Activated CD4-positive, alpha-beta T cell treated with anti-CD3 and anti-CD28 coated beads for 36 hours (primary cell): ENCODE measurements at places on chromosomes 7 and 10. TPM values are rescaled to one million over a fixed set of nuclear protein-coding genes. Genes with fewer than 3 reads are reported as not detected.

DNA sequence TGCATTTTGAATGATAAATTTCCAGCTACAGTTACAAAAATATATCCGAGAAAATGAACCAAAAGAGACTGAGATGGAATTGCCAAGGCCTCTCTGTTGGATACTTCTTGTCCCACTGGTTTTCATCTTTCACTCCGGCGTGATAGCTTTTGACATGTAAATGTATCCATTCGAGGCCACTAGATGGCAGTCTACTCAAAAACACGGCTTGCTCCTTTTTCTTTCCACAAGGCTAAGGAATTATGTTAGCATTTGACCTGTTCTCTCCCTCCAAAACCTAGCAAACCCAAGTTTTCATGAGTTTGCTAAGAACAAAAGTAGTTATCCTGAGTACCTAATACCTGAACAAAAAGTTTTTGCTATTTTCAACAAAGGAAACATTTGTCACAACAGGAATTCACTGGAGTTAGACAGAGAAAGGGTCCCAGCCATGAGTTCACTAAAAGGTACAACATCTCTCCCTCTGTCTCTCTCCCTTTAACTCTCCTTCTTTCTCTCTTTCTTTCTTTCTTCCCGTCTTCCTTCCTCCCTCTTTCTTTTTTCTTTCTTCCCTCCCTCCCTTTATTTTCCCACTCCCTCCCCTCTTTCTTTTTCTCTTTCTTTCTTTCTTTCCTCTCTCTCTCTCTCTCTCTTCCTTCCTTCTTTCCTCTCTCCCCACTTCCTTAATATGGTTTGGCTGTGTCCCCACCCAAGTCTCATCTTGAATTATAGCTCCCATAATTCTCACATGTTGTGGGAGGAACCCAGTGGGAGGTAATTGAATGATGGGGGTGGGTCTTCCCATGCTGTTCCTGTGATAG is 207.9 kb upstream of the MYO3A start:
- peaks cover 11% of the 10 kb centered on the region for H3K27me3 ChIP-seq
- no peak overlapping the region for H3K4me3 ChIP-seq
- DNase-seq = peak; percentile 34
- H3K4me1 ChIP-seq = no peaks in the 10 kb centered on the region

DNA sequence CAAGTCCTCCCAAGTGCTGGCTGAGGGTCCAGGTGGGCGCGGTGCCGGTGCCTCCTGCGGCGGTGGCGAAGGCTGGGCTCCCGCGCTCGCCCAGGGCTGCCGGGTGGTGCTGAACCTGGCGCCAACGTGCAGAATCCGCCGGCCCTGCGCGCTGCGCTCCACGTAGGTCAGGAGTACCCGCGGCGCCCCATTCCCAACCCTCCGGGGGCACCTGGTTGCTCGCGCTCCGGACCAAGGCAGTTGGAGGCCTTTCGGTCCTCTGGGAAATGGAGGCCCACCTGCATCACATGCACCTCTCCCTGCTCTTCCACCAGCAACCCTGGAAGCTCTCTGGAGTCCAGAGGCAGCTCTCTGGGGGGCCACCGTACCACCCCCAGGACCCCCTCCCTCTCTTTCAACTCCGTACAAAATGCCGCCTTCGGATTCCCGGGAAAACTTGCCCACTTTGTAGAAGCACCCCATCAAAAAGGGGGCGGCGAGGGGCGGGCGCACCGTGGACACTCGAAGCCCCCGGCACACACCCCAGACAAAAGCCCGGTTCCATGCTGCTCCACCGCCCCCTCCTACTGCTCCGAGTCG is 745 bp downstream of the SLC16A9 start:
- no peaks in the 10 kb centered on the region for H3K4me1 ChIP-seq
- peaks cover 48% of the 10 kb centered on the region for H3K27me3 ChIP-seq
- H3K36me3 ChIP-seq = no peaks in the 10 kb centered on the region
- H3K4me3 ChIP-seq = peak overlapping the region; percentile 68
- peak; percentile 49 for DNase-seq

DNA sequence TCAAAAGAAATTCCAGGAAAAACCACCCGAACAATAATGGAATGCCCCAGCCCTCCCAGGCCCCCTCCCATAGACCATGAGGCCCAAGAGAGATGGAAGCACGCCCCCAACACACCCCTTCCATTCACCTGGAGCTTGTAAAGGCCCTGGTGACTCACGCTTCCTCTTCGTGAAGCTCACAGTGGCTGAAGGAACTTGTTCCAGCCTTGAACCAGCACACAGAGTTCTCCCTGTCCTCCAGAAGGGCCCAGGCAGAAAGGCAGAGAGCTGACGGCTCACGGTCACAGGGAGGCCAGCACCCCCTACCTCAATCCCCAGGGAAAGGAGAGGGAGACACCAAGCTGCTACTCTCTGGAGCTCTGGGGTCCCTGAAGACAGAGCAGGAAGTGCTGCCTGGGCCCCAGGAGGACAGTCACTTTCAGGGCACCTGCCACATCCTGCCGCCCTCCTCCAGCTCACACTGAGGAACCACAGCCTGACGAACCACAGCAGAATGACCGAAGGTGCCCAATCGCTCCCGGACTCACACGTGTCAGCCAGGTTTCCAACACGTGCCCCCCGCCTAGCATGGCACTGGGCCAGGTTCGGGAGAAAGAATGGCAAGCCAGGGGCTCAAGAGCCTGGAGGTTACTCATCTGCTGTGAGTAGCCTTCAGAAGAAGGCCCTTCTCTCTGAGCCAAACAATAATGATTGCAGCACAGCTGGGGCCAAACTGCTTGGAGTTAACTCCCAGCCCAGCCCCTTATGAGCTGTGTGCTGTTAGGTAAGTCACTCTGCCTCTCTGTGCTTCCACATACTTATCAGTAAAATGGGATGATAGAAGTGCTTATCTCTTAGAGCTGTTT is 52.8 kb downstream of the DLG5 start:
- no peak overlapping the region for H3K4me3 ChIP-seq
- no peaks in the 10 kb centered on the region for H3K27me3 ChIP-seq
- peak overlapping the region; percentile 72 for H3K27ac ChIP-seq
- peaks cover 18% of the 10 kb centered on the region for H3K4me1 ChIP-seq
- peak; percentile 72 for DNase-seq

DNA sequence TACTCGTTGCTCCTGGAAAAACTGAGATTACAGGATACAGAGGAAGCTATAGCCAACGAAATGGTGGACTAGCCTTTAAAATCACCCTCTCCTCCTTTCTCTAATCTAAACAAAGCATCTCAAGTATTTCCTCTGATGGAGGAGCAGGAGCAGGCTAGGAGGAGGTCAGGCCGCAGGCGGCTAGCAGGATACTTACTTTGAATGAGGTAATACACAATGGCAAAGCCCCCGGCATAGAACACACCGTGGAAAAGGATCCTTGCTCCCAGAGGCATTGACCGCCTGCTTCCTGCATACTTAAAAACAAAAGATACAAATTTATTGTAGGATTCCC is 64.4 kb downstream of the STK17A start:
- H3K27ac ChIP-seq = peak overlapping the region; percentile 98
- no peak for DNase-seq
- H3K4me3 ChIP-seq = peak overlapping the region; percentile 66
- peaks cover 58% of the 10 kb centered on the region for H3K36me3 ChIP-seq

DNA sequence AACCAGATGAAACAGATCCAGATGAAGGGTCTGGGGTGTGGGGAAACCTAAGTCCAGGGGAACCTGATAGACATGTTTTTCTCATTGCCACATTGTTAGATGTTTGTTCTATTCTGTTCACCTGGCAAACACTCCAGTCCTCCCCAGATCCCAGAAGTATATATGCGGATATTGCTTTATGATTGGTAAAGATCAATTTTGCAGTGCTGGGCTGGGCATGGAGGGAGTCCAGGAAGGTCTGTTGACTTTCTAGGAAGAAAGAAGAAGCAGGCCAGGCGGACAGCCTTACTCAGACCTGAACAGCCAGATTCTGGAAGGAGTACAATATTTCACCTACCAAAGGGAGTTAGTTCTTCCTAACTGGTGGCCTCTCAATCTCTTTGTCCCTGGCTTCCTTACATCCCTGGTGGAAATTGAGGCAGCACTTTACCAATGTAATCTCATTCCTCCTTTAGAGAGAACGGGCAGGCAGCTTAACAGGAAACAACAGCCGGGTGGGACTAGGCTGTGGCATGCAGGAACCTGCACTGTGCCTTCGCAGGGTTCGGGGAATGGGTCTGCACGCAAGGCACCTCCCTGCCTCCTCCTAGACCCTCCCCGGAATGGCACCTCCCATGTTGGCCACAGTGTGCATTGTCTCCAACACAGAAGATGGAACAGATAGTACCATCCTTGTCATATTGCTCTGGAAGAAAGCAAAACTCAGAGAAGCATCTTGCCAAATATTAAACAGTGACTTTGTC is 930 bp downstream of the GIMAP6 start:
- H3K27me3 ChIP-seq = no peaks in the 10 kb centered on the region
- H3K36me3 ChIP-seq = peaks cover 63% of the 10 kb centered on the region
- peak overlapping the region; percentile 95 for H3K4me3 ChIP-seq
- H3K4me1 ChIP-seq = peaks cover 63% of the 10 kb centered on the region
- peak overlapping the region; percentile 97 for H3K27ac ChIP-seq
- DNase-seq = peak; percentile 61

DNA sequence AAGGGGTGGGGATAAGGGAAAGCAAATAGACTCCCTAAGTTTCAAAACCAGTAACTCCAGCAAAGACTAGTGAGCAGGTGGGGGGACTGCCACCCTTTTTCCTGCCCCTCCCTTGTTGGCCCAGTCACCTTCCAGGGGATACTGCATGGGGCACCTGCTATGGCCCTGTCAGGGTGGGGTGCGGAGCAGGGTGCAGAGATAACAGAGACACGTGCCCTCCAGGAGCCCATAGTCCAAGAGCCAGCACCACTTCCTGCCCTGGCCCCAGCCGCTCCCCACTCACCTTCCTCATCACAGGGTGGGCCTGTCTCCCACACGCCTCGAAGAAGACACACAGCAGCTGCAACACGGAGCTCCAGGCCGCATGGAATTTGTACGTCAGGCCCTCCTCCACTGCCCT is 20.6 kb downstream of the RRP12 start:
- DNase-seq = no peak
- H3K27ac ChIP-seq = no peak overlapping the region
- no peak overlapping the region for H3K4me3 ChIP-seq
- no peaks in the 10 kb centered on the region for H3K27me3 ChIP-seq
- peaks cover 36% of the 10 kb centered on the region for H3K36me3 ChIP-seq

- no peak for DNase-seq
- H3K27ac ChIP-seq = no peak overlapping the region
- H3K4me3 ChIP-seq = no peak overlapping the region
- H3K36me3 ChIP-seq = peaks cover 21% of the 10 kb centered on the region
- peaks cover 81% of the 10 kb centered on the region for H3K4me1 ChIP-seq
- H3K27me3 ChIP-seq = no peaks in the 10 kb centered on the region
Measured at GRCh38 chr7:55477781-55478374, 94.4 kb downstream of the VOPP1 start.

DNA sequence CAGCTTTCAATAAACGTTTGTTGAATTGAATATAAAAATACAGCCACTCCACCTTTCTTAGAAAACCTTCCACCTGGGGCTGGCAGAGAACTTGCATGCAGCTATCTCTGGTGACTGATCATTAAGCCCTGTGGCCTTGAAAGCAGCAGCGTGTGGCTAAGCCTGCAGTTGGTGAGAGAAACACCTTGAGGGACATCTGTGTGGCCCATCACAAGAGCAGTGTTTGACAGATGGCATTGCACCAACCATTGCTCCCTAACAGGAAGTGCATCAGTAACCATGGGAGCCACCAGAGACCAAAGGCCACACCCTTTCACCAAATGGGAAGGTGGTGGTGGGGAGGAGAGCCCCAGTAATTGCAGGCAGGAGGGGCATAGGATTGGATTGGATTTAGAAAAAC is 22.4 kb downstream of the RHOBTB1 start:
- H3K36me3 ChIP-seq = no peaks in the 10 kb centered on the region
- no peak for DNase-seq
- H3K4me3 ChIP-seq = no peak overlapping the region
- no peak overlapping the region for H3K27ac ChIP-seq
- H3K27me3 ChIP-seq = peaks cover 4% of the 10 kb centered on the region

GRCh38 chr7:104130726-104131125 is 77.1 kb downstream of the ORC5 start:
- H3K4me1 ChIP-seq = peaks cover 1% of the 10 kb centered on the region
- H3K27me3 ChIP-seq = no peaks in the 10 kb centered on the region
- no peak overlapping the region for H3K4me3 ChIP-seq
- H3K36me3 ChIP-seq = peaks cover 39% of the 10 kb centered on the region
- no peak for DNase-seq

DNA sequence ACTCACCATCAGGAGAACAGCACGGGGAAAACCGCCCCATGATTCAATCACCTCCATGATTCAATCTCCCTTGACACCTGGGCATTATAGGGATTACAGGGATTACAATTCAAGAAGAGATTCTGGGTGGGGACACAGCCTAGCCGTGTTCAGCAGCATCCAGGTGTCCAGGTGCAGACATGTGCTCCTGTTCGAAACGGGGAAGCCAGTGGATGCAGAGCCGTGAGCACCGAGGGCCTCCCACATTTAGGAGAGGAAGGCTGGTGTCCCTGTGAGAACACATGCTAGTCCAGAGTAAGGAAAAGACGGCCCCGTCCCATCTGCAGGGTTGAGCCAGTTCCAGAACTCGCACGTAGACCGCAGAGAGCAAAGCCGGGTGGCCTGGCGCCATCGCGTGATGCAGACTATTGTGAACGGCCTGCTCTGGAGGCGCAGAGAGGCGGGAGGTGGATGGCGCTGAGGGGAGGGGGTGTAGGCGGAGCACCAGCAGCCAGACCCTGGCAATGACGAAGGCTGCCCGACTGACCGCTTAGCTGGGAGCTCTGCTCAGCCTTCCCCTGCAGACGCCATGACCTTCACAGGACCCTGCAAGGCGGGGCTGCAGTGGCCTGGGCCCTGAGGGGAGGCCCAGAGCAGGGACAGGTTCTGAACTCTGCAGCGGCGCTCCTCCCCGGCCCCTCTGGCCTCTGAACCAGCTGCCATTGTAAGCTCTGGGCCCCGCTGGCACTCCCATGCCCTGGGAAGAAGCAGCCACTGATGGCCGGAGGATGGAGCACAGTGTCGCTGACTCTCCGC is 141.6 kb upstream of the TCERG1L start:
- H3K36me3 ChIP-seq = no peaks in the 10 kb centered on the region
- peaks cover 16% of the 10 kb centered on the region for H3K27me3 ChIP-seq
- DNase-seq = peak; percentile 9
- no peak overlapping the region for H3K4me3 ChIP-seq

- no peaks in the 10 kb centered on the region for H3K27me3 ChIP-seq
- H3K4me1 ChIP-seq = no peaks in the 10 kb centered on the region
- no peak for DNase-seq
- H3K4me3 ChIP-seq = no peak overlapping the region
Measured at GRCh38 chr10:132993271-132994184, 51.2 kb upstream of the CFAP46 start.

DNA sequence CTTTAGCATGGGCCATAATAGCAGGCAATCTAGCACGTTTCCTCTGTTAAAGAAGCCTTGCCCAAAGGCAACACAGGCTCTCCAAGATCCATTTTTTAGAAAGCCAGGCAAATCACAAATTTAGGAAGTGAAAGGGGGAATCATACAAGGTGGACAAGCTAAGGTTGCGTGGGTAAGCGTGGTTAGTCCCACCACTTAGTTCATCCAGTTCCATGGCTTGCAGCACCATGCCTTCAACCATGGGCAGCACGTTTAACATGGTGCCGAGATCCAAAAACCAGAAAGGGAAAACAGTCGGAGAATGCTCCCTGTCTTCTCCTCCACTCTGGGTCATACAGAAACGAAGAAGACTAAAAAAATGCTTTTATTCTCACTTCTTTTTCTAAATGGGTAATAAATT is 234.4 kb upstream of the IMMP2L start:
- no peaks in the 10 kb centered on the region for H3K27me3 ChIP-seq
- peak; percentile 24 for DNase-seq

The MINDY4 gene
- total RNA-seq = 1.7 TPM

The FANK1 gene
- 0.42 TPM for total RNA-seq

The GPR37 gene
- total RNA-seq = not detected

The TAS2R5 gene
- total RNA-seq = 0.75 TPM

The OPALIN gene
- not detected for total RNA-seq

The PIP gene
- not detected for total RNA-seq

The AGR2 gene
- total RNA-seq = not detected

The THAP5 gene
- 43.4 TPM for total RNA-seq

The LIPK gene
- total RNA-seq = not detected

The NPSR1 gene
- total RNA-seq = not detected

The ARF5 gene
- total RNA-seq = 115 TPM
